ENCODE measurements at places on chromosomes 4 and X.

GRCh38 chr4:144801731-144802130, 155.8 kb downstream of the HHIP start:
- DNase-seq: no peak

DNA sequence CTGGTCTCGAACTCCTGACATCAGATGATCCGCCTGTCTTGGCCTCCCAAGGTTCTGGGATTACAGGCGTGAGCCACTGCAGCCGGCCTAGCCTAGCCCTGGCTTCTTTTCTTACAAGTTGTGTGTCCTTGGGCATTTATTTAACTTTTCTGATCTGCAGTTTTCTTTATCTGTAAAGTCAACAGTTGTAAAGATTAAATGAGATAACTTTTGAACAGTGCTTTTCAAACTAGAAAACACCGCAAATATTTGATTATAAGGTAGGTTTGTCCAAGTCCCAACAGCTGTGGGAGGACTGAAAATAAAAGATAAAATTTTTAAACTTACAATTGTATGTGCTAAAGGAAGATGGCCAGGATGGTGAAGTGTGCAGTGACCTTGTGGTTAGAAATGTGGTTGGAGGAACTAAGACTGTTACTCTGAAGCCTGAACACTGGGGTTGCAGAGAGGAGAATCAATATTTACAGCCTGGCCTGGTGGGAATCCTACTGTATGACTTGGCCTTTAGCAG, 44.8 kb downstream of the GSX2 start:
- DNase-seq: peak; percentile 35

DNA sequence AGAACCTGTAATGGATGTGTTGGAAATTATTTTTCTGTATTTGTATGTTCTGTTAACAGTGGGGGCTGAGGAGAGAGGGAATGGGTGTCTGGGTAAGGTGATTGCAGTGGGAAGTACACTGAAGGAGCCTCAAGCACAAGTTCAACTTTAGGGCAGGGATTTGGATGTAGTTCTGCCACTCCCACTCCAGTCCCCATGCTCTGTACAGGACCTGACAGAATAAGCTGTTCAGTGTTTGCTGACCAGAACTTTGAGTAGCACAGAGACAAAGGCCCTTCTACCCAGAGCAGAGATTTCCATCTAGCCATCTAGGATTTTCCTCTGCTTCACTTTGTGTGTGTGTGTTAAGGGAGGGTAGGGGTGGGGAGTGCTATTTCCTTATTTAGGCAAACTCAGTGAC, 49.2 kb downstream of the VSIG4 start:
- no peak for DNase-seq

GRCh38 chr4:76637712-76638361, 202.8 kb downstream of the SHROOM3 start:
- DNase-seq: peak; percentile 94

DNA sequence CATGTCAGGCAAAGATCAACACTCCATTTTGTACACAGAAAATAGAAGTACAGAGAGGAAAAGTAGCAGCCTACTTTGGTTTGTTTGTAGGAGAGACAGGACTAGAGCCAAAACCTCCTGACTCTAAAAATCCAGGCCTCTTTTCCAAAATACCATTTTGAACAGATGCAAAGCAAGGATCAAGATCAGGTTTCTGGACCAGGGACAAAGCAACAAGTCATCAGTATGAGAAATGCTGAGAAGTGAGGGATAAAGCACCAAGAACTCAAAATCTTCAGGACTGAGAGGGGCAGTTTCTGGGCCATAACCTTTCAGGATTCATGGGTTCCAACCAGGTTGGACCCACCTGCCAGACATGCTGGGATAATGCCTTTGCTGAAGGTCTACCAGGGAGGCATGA, 36.6 kb upstream of the MBTPS2 start:
- peak; percentile 16 for DNase-seq

DNA sequence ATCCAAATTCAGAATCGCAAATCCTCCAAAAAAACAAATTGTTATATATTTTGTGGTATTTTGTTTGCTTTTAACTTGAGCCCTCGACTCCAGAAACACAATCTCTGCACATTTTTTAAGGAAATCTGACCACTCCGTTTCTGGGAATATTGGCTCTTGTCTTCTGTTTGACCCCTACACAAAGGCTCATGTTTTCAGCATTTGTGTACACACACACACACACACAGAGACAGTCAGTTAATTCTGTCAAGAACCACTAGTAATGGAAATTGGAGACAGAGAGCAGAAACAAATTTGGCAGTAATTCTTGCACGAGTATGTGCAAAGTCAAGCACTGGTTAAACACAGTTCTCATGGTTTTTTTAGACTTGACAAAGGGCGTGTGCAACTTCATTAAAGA, 115.4 kb downstream of the AFAP1 start:
- DNase-seq: peak; percentile 76

DNA sequence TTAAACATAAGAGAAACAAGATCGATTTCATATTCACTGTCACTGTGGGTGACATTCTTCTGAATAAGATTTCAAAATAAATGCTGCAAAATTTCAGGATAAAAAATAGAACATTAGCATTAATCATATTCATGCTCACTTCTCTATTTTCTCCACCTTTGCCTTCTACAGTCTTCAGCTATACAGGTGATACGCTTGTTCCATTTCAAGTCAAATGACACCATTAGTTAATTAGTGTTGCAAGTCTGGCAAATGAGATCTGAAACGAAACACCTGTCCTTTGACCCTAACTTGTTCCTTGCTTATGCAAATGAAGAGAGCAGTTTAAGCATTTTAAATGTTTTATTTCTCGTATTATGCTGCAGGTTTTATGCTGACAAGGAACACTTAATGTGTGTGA, 667.5 kb upstream of the MAGEB2 start:
- DNase-seq: no peak

DNA sequence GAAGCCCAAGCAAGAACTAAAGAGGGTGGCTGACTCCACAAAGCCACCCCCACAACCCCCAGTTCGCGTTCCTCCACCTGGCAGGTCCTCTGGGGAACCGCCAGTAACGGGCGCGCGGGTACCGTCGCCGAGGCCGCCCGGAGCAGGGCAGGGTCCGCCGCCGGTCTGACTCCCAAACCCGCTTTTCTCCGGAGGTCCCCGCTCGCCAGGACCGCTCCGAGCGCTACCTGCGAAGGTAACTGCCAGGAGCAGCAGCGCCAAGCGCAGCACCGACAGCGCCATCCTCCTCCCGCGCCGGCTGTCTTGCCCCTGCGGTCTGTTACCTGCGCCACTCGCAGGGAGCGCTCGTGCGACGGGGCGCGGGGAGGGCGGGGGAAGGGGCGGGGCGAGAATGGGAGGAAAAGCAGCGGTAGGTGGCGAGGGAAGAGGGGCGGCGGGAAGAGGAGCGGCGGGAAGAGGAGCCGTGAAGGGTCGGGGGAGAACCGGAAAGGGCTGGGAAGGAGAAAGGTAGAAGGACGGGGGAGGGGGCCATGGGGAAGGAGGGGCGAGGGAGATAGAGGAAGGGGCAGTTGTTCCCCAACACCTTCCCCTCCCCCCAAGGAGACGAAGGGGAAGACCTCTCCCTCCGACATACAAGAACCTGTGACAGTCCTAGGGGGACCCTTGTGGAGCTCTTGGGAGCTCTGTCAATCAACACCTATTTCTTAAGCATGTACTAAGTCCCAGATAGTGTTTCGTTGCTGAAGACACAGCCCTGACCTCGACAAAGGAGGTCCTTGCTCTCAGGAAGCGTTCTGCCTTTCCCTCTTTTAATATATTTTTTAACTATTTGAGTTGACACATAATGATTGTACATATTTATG, at the start of gene SPINK2:
TSS of gene SPINK2 (minus strand) at position 321 of the 863 bp plus-strand sequence. CDS start at position 282, 39 bp downstream.
- DNase-seq: no peak

GRCh38 chrX:13649838-13650237, 3.1 kb upstream of the TCEANC start:
- DNase-seq: peak; percentile 54

- no peak for DNase-seq
These were observed 93.0 kb upstream of the ANK2 start for GRCh38 chr4:112956484-112956896.

GRCh38 chrX:112645774-112646173, 34.0 kb downstream of the LHFPL1 start:
- no peak for DNase-seq

DNA sequence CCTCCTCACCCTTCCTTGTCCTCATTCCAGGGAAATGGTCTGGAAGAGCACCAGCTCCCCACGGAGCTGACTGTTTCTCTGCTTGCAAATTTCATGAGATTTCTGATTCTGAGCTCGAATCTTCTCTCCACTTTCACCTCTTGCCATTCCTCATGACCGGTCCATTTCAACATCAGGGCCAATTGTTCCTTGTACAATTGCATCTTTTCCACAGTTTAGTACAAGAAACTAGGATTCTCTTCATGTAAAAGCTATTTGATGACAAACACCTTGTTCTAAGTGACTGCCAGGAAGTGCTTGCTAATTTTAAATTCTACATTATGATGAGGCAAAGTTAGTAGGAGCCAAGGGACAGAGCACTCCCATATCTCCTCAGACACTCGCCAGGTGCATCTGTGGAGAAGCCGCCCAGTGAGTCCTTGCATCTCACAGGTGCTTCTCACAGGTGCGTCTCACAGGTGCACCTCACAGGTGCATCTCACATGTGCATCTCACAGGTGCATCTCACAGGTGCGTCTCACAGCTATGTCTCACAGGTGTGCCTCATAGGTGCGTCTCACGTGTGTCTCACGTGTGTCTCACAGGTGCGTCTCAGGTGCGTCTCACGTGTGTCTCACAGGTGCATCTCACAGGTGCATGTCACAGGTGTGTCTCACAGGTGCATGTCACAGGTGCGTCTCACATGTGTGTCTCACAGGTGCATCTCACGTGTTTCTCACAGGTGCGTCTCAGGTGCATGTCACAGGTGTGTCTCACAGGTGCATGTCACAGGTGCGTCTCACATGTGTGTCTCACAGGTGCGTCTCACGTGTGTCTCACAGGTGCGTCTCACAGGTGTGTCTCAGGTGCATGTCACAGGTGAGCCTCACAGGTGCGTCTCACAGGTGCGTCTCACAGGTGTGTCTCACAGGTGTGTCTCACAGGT, 3.0 kb upstream of the PDE6B start:
- DNase-seq: no peak

DNA sequence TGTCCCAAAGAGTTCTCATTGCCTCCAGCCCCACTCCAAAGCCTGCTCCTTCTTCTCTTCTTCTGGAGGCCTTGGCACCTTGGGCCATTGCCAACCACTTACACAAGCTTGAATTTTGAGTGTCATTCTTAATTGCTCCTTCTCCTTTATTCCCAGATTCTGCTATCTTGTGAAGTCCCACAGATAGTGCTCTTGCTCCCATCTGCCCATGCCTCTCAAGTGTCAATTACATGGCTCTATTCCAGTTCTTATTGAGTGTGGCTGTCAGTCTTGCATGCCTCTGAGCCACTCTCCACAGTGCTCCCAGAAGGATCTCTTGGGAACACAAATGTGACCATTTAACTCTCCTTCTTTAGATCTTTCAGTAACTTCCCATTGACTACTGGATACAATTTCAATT, 117.3 kb upstream of the SFRP2 start:
- no peak for DNase-seq

DNA sequence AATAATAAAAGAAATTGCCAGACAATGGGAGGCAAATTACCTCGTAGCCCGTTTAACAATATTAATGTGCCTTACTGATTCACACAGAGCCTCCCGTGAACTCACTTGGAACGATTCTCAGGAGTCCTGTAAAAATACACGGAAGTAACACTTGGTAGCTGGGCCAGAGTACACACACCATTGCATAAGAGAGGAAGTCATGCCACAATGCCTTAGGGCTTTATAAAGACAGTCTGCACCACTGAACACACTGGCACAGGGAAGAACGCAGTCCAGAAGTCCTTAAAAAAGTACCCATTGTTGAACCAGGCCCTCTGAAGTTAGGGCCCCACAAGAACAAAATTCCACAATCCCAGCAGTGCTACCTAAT, 15.1 kb downstream of the SLC2A9 start:
- DNase-seq: peak; percentile 56

DNA sequence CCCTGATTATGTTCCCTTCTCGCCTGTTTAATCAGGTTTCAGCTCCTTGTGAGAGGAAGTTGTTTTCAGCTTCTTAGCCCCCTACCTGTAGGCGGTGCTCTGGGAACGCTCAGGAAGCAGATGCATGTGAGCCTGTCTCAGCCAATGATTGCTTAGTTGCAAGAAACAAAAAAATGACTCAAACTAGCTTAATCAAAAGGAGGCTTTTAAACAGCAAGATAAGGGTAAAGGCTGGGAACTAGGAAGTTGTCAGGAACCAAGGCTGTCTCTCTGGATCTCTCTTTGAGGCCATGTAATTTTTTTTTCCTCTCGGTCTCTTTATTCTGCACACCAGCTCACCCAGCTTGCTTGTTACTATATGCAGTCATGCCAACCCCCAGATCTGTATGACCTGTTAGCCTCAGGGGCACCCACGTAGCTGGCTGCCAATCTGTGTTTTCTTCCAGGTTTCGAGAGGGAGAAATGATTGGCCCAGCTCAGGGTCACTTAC, 109.1 kb downstream of the PTTG2 start:
- DNase-seq: peak; percentile 94

DNA sequence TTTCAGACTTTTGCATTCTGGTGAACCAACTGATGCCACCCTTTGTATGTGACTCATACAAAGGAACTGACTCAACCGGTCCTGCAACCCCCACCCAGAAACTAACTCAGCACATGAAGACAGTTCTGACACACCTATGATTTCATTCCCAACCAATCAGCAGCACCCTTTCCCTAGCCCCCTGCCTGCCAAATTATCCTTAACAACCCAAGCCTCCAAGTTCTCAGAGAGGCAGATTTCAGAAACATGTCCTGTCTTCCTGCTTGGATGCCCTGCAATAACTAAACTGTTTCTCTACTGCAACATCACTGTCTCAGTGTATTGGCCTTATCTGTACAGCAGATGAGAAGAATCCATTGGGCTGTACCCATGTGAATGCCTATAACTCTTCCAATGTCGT, 284.7 kb downstream of the CAMK2D start:
- DNase-seq: peak; percentile 45

GRCh38 chr4:86329431-86329830, 30.4 kb downstream of the MAPK10 start:
- no peak for DNase-seq

GRCh38 chr4:97867557-97868091, 275.7 kb downstream of the STPG2 start:
- no peak for DNase-seq

DNA sequence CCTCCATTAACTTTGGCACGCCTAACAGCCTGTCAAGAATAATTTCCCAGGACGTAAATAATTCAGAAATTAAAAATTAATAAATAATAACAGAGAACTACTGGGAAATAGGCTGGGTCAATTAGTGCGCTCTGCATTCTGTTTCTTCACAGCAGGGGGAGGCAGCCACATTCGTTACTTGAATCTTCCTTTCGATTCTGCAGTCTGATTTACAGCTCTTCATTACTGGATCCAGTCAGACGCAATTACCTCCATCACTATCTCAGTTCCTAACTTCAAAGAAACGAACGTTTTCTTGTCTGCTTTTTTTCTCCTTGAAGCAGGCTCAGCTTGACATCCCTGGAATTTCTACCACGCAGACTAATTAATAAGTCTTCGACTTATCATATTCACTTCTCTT, 9.0 kb upstream of the RPL34 start:
- peak; percentile 32 for DNase-seq
